Memory B cell (primary cell): ENCODE measurements at places on chromosomes 1 and 21.

- DNase-seq: no peak
Measured at GRCh38 chr1:21000245-21000594, 176.5 kb downstream of the EIF4G3 start.

- no peak for DNase-seq
Measured at GRCh38 chr1:85681087-85681486, 27.1 kb downstream of the ZNHIT6 start.

- DNase-seq: no peak
Measured at GRCh38 chr1:188302746-188303145, 1474.0 kb downstream of the PLA2G4A start.

GRCh38 chr1:63352736-63353135, 14.7 kb upstream of the ALG6 start:
- no peak for DNase-seq
